Activated CD4-positive, alpha-beta memory T cell treated with anti-CD3 and anti-CD28 coated beads for 36 hours (primary cell): ENCODE measurements at places on chromosomes 12 and 14. TPM values are rescaled to one million over a fixed set of nuclear protein-coding genes. Genes with fewer than 3 reads are reported as not detected.

- DNase-seq, result no peak
These were observed 2.6 kb upstream of the SLC11A2 start for GRCh38 chr12:51028813-51029150.

GRCh38 chr14:48325486-48325885 lies 650.1 kb upstream of the MDGA2 start:
- DNase-seq, result no peak

DNA sequence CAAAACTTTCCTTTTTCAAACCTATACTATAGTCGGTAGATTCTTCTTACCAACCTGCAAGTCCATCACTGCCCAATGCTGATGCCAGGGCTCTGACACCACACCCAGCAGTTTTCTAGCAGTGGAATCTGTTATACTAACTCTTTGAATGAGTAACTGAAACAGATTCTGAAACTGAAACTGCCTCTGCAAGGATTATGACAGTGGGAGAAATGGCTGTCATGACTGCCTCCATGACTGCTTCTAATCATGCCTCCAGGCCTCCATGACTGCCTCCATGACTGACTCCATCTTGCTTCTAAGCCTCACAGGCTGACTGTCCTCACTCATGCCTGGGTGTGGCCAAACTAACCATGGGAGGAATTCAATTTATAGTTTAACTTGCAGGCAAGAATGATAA lies 29.4 kb upstream of the OXA1L start:
- peak; percentile 76 for DNase-seq

- peak; percentile 72 for DNase-seq
These were observed 8.1 kb upstream of the PPP1R1A start for GRCh38 chr12:54596526-54596946.

GRCh38 chr14:101826351-101826750 lies 64.8 kb downstream of the PPP2R5C start:
- no peak for DNase-seq

- no peak for DNase-seq
These were observed 14.7 kb upstream of the KDM2B start for GRCh38 chr12:121595520-121595919.

DNA sequence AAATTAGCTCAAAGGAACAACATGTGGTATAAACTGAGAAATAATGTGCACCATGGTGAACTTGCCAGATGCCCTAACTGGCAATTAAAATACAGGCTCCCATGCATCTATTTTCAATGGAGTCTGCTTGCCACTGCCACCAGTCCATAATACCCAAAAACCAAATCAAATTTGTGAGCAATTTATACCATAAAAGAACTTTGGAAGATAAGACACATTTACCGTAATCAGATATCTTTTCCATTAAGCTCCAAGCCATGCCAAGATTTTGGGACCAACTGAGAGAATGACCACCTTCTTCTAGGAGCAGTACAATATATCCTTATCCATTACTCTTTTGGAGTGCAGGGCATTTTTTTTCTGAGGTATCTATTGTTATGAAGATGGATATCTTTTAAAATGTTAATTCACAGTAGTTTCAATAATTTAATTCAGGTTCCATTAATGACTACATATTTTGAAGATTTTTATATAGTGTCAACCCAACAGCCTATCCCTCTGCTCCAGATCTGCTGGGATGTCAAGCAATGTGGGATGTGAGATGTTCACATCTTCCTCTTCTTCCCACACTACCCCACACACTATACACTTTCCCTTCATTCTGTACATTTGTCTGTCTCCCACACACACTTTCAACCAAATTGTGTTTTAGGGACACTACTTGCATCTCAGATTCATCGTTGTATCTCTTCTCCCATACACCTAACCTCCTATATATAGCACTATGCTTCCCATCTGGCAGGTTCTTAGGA lies 53.3 kb downstream of the KIF21A start:
- DNase-seq, result no peak

DNA sequence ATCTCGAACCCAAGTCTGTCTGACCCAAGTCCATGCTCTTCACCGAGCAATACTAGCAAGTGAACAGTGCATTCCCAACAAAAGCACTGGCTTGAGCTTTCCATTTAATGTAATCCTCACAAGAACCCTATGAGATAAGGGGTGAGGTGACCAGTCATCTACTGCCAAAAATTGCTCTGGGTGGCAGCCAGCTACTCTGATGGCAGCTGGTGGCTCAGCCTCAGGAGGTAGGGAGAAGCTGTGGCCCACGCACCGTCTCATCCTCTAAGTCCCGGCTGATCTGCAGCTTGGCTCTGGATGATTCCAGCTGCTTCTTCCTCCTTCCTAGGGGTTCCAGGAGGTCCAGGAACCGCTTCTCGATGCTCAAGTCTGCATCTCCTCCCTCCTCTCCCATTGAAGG lies 75.2 kb downstream of the PLEKHG3 start:
- DNase-seq, result no peak

DNA sequence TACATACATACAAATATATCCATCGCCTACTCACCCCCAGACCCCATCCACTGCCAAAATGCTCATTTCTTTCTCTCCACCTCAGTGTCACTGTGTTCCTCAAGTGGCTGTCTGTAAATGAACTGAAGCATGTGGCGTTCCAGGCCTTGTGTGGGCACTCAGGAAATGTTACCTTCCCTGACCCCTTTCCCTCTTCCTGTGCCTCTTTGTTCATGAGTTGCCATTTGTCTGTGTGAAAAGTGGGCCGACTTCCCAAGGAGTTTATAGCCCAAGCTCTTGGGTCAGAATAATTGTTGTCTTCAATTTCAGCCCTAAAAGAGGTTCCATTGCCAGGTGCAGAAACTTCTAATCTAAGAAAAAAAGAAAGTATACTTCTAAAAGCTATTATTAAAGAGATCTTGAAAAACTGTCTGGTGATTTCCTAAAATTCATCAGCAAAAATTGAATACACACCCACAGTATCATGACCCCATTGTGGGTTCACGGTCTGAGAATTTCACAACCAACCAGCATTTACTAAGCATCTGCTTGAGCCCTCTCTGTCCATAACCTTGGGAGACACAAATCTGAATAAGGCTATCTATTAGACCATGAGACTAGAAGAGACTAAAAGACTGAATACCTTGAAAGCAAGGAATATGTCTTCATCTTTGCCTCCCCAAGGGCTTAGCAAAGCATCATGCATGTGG lies 201.4 kb upstream of the EEA1 start:
- DNase-seq, result no peak

The LRRC43 gene
- 0.76 TPM for total RNA-seq

DNA sequence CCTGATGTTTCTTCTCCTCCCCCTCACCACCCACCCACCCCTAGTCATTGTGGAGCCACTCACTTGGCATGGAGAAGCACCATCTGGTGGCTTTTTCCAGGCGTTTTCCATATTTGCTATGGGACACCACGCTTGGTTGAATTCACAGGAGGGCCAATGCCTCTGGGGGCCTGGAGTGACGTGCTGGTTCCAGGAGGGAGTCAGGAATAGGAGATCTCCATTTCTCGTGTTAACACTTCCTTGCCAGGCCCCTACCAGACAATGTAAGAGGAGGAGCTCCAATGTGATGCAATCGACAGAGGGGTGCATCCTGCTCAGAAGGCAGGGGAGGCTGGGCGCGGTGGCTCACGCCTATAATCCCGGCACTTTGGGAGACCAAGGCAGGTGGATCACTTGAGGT lies 21.6 kb upstream of the TESC start:
- no peak for DNase-seq

- no peak for DNase-seq
These were observed 14.1 kb downstream of the ARF3 start for GRCh38 chr12:48943221-48943620.

- no peak for DNase-seq
These were observed 28.0 kb downstream of the ERH start for GRCh38 chr14:69370061-69370460.

GRCh38 chr14:102419716-102420115 lies 57.0 kb downstream of the TECPR2 start:
- no peak for DNase-seq

The GPR84 gene
- 2.4 TPM for total RNA-seq

The PPM1H gene
- not detected for total RNA-seq

DNA sequence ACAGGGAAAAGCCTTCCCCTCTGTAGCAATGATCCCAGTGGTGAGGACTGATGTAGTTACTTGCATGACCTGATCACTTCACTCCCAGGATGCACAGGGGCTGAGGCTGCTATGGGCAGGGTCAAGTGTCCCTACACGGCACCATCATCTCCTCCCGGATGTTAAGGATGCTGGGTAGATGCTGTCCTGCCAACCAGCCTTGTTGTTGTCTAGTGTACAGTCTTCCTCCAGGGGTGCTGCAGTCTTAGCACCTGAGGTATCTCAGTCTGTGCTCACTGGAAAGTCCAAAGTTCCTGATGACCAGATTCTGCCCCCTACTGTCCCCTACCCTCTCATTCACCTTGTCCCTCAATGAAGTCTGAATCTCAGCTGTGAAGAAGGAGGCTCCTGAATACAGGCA lies 20.1 kb downstream of the CPM start:
- DNase-seq, result no peak

- DNase-seq, result peak; percentile 54
These were observed 111.6 kb downstream of the SCAF11 start for GRCh38 chr12:45878630-45879255.

- DNase-seq, result no peak
These were observed 175.9 kb upstream of the FOXN3 start for GRCh38 chr14:89592961-89593360.

- no peak for DNase-seq
These were observed 48.6 kb upstream of the PPP1R12A start for GRCh38 chr12:79983492-79983891.

The ING4 gene
- 15.2 TPM for total RNA-seq

The JPH4 gene
- not detected for total RNA-seq

DNA sequence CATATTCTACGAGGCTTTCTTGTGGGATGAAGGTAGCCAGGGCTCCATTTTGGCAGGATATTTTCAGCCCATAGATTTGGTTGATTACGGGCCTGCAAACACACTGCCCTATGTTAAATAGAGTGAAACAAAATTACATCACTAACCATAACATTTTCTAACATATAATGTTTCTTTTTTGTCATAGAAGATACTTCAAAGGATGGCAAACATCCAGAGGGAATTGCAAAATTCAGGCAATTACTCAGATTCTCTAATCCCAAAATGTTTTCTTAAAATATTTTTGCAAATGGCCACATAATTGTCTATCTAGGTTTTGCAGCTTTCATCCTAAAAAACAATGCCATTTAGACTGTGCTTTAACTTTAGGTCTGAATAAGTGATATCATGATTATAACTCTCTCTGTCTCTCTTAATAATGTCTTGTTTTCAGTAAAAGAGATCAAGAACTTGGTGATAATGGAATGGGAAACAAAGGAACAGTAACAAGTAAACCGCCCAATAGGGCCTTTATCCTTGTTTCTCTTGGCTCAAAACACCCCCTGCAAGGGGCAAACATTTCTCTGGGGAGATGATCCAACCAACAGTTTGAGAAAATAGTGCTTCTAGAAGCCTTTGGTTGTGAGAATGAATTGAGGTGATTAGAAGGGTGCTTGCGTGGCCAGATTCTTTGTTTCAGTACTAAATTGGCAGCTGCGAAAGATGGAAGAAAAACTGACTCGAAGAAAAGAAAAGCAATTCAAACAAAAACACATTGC lies 54.4 kb upstream of the BTG1 start:
- no peak for DNase-seq

The TCTN1 gene
- total RNA-seq, result 7.6 TPM

DNA sequence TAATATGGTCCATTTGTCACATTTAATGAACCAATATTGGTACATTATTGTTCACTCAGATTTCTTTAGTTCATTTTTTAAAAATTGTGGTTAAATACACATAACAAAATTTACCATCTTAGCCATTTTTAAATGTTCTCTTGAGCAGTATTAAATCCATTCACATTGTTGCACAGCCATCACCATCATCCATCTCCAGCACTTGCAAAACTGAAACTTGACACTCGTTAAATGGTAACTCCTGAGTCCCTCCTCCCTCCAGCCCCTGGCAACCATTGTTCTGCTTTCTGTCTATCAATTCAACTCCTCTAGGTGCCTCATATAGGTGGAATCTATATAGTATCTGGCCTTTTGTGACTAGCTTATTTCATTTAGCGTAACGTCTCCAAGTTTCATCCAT lies 86.4 kb downstream of the ACACB start:
- DNase-seq, result no peak

DNA sequence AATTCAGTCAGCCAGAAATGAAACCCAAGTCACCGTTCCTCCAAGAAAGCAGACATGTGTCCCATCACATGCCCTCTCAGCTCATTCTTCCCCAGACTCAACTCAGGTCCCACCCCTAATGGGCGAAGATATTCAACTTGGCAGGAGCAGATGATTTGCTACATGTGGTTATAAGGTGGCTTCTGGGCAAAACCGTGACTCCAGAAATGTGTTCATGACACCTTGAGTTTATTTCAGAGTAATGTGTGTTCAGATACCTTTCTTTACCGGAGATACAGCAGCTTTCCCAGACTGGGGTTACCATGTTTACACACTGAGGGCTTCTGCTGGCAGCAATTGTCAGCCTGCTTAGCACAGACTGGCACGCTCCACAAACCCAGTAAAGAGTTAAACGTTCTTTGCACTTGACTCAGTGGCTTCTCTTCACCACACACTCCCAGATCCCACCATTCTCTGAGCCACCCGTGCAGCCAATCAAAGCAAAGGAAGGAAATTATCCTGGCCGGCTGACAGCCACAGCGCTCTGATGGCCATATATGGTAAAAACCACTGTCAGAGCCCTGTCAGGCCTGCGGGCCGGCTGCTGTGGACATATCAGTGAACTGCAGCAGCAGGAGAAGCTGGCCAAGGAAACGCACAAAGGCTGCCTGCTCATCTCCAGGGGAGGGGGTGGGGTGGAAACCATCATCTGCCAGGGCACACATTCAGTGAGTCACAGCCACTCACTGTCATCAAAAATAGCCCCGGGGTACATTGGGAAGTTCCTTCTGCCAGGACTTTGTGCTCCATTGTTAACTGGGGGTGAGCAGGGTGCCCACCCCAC lies 39.9 kb downstream of the CORO1C start:
- DNase-seq, result peak; percentile 91
